NCI-H1092 treated with DMSO at 0.1 percent for 48 hours (cell line): ENCODE measurements at places on chromosomes 3 and 15.

- no peak for DNase-seq
Measured at GRCh38 chr15:72358650-72359171, 17.1 kb downstream of the HEXA start.

GRCh38 chr3:80978216-80978969, 783.1 kb downstream of the GBE1 start:
- DNase-seq: no peak

DNA sequence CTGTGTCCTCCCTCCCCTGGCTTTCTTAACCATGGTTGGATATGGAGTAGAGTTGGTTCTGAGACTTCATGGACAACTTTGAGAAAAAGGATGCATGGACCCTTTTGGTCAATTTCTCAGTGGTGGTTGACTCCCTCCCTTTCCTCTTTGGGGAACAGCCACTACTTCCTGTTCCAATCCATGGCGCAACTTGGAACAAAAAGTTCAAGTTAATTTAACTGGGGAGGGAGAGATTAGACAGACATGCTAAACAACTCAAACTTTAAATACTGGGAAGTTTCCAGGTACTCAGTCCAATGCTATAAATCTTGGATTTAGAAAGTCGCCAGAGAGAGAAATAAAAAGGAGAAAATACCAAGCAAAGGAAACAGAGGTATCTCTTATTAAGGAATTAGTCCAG, 202.2 kb downstream of the PDZRN3 start:
- no peak for DNase-seq

DNA sequence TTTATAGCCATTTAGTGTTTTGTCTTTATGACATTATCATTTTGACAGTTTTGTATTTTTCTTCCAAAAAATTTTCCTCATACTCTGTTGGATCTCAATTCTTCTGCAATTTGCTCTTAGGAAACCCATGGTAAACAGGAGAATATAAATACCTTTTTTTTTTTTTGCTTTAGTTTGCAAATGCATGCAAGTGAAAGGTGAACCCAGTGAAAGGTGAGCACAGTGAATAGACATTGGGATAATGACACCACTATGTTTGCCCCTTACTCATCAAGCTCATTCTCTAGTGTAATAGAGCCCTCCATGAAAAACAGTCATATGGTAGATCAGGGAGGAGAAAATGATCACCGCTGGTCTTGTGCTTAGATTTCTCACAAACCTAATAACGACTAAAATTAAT, 59.0 kb upstream of the TRPC1 start:
- DNase-seq: peak; percentile 17

DNA sequence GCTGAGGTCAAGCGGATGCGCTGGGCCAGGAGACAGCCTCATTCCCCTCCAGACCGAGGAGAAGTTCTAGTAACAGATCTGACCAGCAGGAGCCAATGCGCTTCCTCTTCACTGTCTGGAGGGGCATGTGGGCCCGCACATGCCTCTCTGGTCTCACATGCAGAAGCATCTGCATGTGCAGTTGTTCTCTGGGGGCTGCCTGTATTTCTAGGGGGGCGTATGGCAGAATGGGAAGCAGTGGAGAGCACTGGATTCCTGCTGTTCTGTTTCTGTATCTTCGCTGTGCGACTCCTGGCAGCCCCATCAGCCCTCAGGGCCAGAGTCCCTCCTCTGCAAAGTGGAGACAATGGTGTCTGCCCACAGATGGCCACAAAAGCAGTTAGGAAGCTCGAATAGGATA, 170.4 kb upstream of the IQSEC1 start:
- DNase-seq: no peak

DNA sequence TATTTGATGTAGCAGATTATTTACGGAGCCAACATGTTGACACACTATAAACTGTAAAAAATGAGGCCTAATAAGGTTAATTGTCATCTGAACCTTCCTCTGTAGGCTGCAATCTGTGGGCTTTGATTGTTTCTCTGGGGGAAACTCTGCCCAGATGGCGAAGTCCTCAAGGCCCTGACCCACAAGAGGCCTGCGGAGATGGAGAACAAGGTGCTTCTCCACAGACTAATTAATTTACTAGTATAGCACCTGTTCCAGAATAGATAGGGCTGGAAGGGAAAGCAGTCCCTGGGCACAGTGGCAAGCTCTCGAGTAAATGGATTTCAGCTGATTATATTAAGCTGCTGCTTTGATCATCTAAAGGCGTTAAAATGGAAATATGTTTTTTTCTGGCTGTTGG, 338.8 kb upstream of the DNAJC19 start:
- peak; percentile 33 for DNase-seq

- no peak for DNase-seq
Measured at GRCh38 chr3:44932986-44933944, 42.7 kb downstream of the ZDHHC3 start.

- no peak for DNase-seq
Measured at GRCh38 chr15:80613762-80614365, 81.2 kb upstream of the ABHD17C start.
